T-helper 17 cell (primary cell): ENCODE measurements at places on chromosomes 16 and 17. TPM values are rescaled to one million over a fixed set of nuclear protein-coding genes. Genes with fewer than 3 reads are reported as not detected.

MYO15A gene
- total RNA-seq, result 0.65 TPM

DNA sequence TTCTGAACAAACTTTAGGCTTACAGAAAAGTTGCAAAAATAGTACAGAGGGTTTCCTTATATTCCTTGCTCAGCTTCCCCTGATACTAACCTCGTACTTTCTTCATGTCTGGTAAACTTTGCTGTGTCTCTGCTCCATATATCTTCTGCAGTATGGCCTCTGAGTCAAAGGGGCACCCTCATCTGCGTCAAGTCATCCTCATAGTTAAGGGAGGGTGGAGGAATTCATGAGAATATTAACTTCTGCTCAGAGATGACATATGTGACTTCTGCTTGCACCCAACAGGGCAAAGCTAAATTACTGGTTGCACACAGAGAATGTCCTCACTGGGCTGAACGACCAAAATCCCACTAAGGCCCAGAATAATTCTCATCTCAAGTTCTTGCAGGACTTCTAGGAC, 4.3 kb upstream of the CCL7 start:
- H3K4me1 ChIP-seq, result no peaks in the 10 kb centered on the region
- no peak overlapping the region for H3K27ac ChIP-seq

GRCh38 chr17:5888811-5889210, 181.4 kb upstream of the WSCD1 start:
- no peak for DNase-seq
- H3K27ac ChIP-seq, result no peak overlapping the region
- H3K27me3 ChIP-seq, result peaks cover 39% of the 10 kb centered on the region
- no peak overlapping the region for H3K4me3 ChIP-seq

DNA sequence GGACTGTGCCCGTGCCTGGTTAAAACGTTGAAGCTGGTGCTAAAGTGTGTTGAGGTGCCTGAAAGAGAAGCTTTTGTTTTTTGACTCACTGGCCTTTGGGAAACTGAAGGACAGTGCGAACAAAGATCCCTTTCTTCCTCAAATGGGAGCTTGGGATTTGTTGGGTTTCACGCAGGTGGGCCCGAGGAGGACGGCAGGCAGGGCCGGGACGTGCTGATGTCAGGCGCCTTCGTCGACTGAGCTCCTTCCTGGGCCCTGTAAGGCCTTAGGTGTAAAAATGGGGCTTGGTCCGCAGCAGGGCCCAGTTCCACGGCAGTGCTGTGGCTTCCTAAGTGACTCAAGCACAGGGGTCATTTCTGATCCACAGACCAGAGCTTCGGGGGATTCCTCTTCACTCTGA, 106.9 kb downstream of the BANP start:
- no peak overlapping the region for H3K4me3 ChIP-seq
- no peaks in the 10 kb centered on the region for H3K4me1 ChIP-seq
- H3K36me3 ChIP-seq, result no peaks in the 10 kb centered on the region
- H3K27me3 ChIP-seq, result no peaks in the 10 kb centered on the region

GRCh38 chr17:35774499-35774898, 13.8 kb downstream of the C17orf50 start:
- no peak overlapping the region for H3K4me3 ChIP-seq
- H3K36me3 ChIP-seq, result no peaks in the 10 kb centered on the region
- no peak for DNase-seq
- no peak overlapping the region for H3K27ac ChIP-seq
- no peaks in the 10 kb centered on the region for H3K4me1 ChIP-seq
- H3K27me3 ChIP-seq, result peaks cover 40% of the 10 kb centered on the region

DNA sequence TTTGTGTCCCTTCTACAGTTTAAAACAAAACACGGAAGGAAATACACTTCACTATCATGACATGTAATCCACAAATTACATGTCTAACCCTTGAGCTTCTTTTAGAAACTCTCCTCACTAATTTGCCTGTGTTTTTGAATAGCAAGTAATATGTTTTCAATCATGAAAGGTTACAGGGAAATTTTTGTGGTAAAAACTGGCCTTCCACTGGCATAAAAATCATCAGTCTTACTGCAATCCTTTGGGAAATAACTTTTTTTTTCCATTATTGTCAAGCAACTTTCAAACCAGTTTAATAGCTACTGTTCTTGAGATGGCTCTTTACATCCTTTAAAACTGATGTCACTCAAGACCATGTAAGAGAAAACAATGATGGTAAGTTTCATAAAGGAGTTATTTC, 27.0 kb downstream of the MYO1D start:
- DNase-seq, result no peak
- peaks cover 5% of the 10 kb centered on the region for H3K36me3 ChIP-seq
- H3K4me1 ChIP-seq, result peaks cover 2% of the 10 kb centered on the region
- H3K4me3 ChIP-seq, result no peak overlapping the region
- H3K27me3 ChIP-seq, result no peaks in the 10 kb centered on the region

DNA sequence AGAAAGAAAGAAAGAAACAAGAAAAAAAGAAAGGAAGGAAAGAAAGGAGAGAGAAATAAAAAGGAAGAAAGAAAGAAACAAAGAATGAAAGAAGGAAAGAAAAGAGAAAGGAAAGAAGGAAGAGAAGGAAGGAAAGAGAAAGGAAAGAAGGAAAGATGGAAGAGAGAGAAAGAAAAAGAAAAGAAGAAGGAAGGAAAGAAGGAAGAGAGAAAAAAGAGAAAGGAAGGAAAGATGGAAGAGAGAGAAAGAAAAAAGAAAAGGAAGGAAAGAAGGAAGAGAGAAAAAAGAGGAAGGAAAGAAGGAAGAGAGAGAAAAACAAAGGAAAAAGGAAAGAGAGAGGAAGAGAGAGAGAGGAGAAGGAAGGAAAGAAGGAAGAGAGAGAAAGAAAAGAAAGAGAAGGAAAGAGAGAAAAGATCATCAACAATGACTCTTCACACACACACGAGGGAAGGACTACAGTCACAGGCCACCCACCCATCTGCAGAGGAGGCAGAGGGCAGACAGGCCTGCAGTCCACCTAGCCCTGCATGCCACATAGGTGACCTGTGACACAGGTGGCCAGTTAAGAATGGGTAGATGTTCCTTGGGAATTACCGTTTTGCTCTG, 23.9 kb downstream of the VWA3A start:
- H3K4me1 ChIP-seq, result peaks cover 5% of the 10 kb centered on the region
- H3K27ac ChIP-seq, result no peak overlapping the region
- no peak for DNase-seq
- H3K36me3 ChIP-seq, result peaks cover 4% of the 10 kb centered on the region

CACNA1H gene
- 8.6 TPM for total RNA-seq

GRCh38 chr16:72091217-72091616, 2.2 kb downstream of the TXNL4B start:
- no peak overlapping the region for H3K4me3 ChIP-seq
- peaks cover 2% of the 10 kb centered on the region for H3K36me3 ChIP-seq
- DNase-seq, result no peak

GRCh38 chr16:12468552-12468951, 335.1 kb downstream of the CPPED1 start:
- peaks cover 2% of the 10 kb centered on the region for H3K36me3 ChIP-seq
- H3K27ac ChIP-seq, result no peak overlapping the region
- H3K4me3 ChIP-seq, result no peak overlapping the region

DNA sequence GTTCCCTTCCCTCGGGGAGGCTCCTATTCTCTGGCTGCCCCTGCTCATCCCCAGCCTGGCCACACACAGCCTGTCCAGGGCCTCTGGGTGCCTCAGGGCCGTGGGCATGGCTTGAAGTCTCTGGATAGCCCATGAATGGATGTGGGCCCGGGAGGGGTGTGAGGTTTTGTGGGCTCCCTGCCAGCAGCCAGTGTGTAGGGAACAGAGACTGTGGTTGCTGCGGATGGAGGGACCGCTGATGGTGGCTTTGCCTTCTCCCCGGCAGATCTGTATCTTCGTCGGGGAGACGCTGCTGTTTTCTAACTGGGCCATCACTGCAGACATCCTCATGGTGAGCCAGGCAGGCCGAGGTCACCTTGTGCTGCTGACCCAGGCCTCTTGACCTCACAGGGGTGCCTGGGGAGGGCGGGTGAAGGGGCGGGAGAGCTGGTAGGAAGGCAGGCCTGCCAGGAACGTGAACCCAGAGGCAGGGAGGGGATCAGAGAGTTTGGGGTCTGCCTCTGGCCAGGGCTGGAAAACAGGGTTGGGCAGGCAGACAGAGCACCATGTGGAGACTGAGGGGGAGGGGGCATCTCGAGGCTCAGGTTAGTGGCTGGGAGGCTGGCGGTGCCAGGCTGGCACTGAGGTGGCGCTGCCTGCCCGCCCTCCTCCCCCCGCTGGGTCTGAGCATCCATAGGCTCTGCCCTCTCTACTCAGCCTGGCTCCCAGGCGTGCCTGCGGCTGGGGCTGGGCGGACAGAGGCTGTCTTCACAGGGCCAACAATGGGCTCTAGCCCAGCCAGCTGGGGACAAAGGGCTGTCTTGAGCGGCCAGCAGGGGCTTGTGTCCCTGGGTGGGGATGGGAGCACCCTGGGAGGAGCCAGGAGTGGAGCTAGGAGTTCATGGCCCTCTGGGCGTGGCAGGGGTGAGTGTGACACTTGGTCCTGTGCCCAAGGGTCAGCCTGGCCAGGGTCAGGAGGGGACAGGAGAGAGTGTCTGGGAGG, 21.4 kb downstream of the MYBBP1A start:
- H3K4me3 ChIP-seq, result peak overlapping the region; percentile 19
- H3K27me3 ChIP-seq, result peaks cover 13% of the 10 kb centered on the region
- H3K36me3 ChIP-seq, result peaks cover 3% of the 10 kb centered on the region
- DNase-seq, result no peak
- H3K4me1 ChIP-seq, result peaks cover 23% of the 10 kb centered on the region

DNA sequence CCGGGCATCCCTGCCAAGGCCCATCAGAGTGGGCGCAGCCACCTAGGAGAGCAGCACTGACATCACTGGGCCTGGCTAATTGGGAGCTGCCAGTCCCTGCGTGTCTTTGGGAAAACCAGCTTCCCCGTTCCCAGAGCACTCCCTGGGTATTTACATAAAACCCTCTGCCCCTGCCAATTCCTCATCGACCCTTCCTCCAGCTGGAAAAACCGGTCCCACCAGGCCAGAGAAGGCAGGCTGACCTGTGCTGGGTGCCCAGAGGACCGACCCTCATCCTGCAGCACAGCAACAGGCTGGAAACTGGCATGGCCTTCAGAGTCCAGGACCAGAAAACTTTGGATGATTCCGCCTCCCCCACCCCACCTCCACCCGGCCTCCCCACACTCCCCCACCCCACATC, 8.2 kb upstream of the FOXN1 start:
- no peak overlapping the region for H3K27ac ChIP-seq
- H3K27me3 ChIP-seq, result peaks cover 7% of the 10 kb centered on the region
- peaks cover 4% of the 10 kb centered on the region for H3K4me1 ChIP-seq

- peaks cover 3% of the 10 kb centered on the region for H3K4me1 ChIP-seq
- DNase-seq, result no peak
- no peak overlapping the region for H3K4me3 ChIP-seq
- peak overlapping the region; percentile 45 for H3K27ac ChIP-seq
Measured at GRCh38 chr17:9185142-9185541, 163.8 kb downstream of the NTN1 start.

DNA sequence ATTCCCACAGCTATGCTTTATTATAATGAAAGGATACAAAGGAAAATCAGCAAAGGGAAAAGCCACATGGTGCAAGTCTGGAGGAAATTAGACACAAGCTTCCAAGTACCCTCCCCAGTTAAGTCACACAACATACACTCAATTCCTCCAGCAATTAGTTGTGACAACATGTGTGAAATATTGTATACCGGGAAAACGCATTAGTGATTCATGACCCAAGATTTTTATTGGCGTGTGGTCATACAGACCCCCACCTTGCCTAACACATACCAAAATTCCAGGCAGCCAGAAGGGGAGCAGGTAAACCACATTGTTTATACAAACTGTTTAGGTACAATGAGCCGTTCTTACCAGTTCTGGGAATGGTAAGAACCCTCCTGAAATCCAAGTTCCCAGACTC, 160.6 kb downstream of the CYB561 start:
- H3K27me3 ChIP-seq, result no peaks in the 10 kb centered on the region
- H3K4me1 ChIP-seq, result no peaks in the 10 kb centered on the region
- no peak overlapping the region for H3K4me3 ChIP-seq
- no peak overlapping the region for H3K27ac ChIP-seq
- no peak for DNase-seq
- peaks cover 6% of the 10 kb centered on the region for H3K36me3 ChIP-seq

DNA sequence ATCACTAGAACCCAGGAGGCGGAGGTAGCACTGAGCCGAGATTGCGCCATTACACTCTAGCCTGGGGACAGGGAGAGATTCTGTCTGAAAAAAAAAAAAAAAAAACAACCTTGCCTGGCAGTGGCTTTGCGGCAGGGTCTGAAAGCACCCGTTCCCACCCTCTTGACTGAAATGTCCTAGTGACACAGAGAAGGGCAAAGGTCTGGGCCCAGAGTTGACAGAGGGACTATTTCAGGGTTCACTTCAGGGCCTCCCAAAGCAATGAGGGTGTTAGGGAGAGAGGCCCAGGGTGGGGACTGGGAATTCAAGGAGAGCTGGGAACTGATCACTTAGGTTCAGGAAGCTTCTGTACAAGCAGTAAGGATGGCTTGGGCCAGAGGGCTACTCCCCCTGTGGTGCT, 13.8 kb upstream of the CDRT15L2 start:
- H3K4me1 ChIP-seq, result peaks cover 5% of the 10 kb centered on the region
- peaks cover 7% of the 10 kb centered on the region for H3K27me3 ChIP-seq
- no peak overlapping the region for H3K4me3 ChIP-seq
- H3K27ac ChIP-seq, result no peak overlapping the region

C1QTNF8 gene
- not detected for total RNA-seq

DNA sequence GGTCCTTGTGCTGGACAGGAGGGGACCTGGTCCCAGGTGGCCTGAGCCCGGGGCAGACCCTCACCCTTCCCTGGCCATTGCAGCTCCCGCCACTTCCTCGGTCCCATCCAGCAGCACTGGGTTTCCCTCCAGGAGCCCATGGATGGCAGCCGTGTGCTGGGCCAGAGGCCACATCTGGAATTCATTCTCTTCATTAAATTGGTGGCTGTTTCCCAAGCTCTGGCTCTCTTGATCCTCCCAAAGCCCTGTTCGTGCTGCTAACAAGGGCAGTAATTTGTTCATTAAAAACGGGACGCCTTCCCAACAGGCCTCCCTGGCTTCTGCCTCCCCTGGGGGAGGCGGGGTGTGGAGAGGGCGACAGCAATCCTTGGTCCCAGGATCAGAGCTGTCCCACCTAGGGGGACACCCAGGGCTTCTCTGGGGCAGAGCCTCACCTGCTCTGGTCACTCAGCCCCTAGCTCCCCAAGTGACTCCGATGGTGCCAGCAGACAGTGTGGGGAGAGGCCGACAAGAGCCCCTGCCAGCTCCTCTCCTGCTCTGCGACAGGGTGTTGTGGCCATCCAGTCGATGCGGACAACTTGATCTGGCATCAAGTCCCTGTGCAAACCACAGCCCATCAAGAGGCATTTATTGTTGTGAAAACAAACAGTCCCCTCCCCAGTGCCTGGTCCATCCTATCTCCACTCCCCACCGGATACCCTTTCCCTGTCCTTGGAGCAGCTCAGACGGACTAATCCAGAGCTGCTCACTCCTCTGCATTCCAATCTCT, 44.0 kb downstream of the SDK2 start:
- no peak overlapping the region for H3K4me3 ChIP-seq
- DNase-seq, result no peak
- H3K4me1 ChIP-seq, result peaks cover 5% of the 10 kb centered on the region

GRCh38 chr16:57994778-57995177, 5.7 kb downstream of the ZNF319 start:
- H3K27ac ChIP-seq, result peak overlapping the region; percentile 83
- peaks cover 43% of the 10 kb centered on the region for H3K4me1 ChIP-seq
- peaks cover 2% of the 10 kb centered on the region for H3K36me3 ChIP-seq
- peak; percentile 24 for DNase-seq
- peak overlapping the region; percentile 55 for H3K4me3 ChIP-seq
